ENCODE measurements at places on chromosomes 12 and 14.
A peak's percentile ranks its signal among the peaks of the same experiment; 100 is the strongest.

DNA sequence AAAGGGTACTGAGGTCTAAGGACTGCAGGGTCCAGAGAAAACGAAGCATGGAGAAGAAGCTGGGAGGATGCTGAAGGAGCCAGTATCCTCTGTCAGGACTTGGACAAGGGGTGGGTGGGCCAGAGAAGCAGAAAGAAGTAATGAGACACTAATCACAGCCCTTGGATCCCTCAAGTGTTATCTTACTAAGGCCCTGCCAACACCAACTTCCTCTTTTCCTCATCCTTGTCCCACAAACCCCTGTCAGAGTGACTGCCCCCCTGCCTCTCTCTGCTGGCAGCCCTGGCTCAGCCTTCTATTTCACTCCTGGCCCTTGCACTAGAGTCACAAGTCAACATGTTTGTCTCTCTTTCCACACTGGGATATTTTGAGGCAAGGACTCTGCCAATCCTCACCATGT, 3.8 kb upstream of the ASIC1 start:
- no peak for DNase-seq

- DNase-seq = no peak
Observed at GRCh38 chr12:98126637-98127335, 388.6 kb upstream of the TMPO start.

GRCh38 chr14:93309427-93309966, 23.3 kb downstream of the BTBD7 start:
- no peak for DNase-seq

GRCh38 chr12:131806674-131807073, 21.5 kb upstream of the MMP17 start:
- no peak for DNase-seq

- DNase-seq = no peak
Observed at GRCh38 chr14:42299692-42300091, 693.0 kb downstream of the LRFN5 start.

- no peak for DNase-seq
Observed at GRCh38 chr12:82438356-82438755, 80.0 kb downstream of the METTL25 start.

DNA sequence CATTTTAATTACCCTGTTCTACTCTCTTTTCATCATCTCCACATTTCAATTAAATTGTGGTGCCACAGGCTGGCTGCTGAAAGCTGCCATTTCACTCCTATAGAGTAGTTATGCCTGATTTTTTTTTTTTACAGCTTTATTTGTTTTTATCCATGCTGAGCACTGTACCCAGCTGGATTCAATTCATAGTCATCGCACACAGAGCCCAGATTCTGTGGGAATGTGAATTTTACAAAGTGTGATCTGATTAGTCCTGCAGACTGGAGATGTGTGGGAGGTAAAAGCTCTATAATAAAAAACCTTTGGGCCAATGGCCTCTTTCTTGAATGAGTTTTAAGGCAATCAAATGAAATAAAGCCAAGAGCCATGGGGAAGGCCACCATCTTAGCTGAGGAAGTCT, 190.2 kb downstream of the ANO4 start:
- no peak for DNase-seq

GRCh38 chr12:65953631-65954030, 129.3 kb downstream of the HMGA2 start:
- DNase-seq = no peak

DNA sequence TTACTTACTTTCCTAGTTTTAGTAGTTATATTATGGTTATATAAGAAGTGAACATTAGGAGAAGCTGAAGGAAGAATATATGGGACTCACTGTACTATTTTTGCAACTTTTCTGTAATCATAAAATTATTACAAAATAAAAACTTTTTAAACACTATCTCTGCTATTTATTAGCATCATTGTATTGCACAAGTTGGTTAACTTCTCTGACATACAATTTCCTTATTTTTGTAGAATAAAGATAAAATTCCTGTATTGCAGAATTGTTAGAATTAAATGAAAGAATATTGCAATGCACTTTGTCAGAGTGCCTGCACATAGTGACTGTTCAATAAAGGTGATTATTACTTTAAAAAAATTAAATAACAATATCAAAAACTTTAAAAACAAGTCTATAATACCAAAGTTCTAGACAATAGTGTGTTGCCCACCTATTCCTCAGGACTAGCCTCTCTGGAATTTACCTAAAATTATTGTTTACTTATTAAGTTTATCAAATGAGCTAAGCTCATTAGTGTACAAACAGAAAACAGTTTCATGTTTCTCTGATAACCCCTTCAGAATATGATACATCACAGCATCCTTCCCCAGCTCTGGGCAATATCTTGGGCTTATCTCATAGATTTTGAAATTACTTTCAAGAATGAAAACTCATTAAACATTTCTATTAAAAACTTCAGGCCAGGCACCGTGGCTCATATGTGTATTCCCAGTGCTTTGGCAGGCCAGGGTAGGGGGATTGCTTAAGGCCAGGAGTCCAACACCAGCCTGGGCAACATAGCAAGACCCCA, 77.4 kb upstream of the TMPO start:
- DNase-seq = no peak

GRCh38 chr14:62711351-62712023, 333.8 kb downstream of the KCNH5 start:
- no peak for DNase-seq

GRCh38 chr14:51394384-51394783, 154.3 kb downstream of the TMX1 start:
- no peak for DNase-seq

DNA sequence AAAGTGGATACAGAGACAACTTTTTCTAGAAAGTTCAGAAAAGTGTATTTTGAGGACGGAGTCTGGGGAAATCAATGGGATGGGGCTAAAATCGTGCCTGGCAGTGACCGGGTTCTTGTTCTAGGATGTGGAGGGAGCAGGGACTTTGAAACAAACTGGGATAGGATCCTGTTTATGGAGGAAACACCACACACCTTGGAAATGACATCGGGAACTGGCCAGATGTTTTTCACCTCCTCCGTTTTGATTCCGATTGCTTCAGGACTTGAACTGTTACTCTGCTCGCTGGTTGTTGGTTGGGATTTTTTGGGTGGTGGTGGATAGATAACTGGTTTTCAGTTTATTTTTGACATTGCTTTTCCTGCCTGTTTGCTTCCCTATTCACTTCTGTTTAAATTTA, 506 bp downstream of the EMP1 start:
- DNase-seq = no peak

DNA sequence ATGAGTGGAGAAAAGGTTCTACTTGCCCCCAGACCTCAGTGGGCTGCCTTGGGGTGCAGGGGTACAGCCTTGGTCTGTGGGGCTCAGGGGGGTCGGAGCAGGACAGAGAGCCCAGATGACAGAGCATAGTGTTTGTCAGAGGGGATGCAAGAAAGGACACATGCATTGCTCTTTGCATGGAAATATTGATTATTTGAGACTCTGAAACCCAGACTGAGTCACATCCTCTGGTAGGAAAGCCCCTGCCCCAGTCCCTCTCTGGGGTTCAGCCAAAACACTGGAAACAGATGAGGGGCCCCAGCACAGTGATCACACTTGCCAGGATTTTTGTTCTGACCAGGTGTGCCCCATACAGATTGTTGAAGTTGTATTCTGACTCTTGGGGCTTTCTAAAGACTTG, 1094.4 kb downstream of the BCL11B start:
- peak; percentile 68 for DNase-seq

DNA sequence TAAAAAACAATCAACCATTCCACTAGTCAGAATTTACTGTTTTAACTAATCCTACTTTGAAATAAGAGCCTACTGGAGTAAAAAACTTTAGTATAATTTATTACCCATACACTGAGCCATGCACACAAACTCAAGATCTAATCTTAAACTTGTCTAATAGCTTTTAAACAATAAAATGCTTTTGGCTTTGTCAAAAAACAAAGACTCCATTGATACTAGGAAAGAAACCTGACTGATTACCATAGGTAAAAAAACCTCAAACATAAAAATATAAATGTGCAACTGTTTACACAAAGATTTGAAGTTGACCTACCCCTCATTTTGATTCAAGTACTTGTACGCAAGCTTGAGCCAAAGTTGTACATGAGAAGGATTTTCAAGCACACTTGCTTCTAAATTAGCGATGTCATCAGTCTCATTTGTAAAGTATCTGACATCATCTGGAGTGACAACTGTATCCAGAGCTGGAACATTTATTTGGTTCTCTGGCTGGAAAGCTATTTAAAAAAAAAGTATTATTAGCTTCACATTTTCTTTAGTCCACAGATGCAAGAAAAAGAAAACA, 36.1 kb downstream of the ZFC3H1 start:
- no peak for DNase-seq

DNA sequence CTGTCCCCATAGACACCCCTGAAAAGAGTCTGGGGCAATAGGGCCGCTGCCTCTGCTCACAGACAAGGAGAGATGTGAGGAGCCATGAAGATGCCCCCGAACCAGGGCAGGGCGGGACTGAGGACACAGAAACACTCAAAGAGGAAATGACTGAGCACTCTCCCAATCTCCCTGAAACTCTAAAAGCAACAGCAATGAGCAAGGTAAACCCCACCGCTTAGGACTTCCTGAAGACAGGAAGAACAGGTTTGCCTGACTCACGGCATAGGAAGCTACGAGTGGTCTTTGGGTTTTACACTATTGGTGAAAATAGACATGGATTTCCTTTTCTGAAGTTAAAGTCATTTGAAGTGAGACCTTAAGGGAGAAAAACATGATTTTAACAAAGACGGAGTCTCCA, 32.5 kb downstream of the STX2 start:
- DNase-seq = no peak

DNA sequence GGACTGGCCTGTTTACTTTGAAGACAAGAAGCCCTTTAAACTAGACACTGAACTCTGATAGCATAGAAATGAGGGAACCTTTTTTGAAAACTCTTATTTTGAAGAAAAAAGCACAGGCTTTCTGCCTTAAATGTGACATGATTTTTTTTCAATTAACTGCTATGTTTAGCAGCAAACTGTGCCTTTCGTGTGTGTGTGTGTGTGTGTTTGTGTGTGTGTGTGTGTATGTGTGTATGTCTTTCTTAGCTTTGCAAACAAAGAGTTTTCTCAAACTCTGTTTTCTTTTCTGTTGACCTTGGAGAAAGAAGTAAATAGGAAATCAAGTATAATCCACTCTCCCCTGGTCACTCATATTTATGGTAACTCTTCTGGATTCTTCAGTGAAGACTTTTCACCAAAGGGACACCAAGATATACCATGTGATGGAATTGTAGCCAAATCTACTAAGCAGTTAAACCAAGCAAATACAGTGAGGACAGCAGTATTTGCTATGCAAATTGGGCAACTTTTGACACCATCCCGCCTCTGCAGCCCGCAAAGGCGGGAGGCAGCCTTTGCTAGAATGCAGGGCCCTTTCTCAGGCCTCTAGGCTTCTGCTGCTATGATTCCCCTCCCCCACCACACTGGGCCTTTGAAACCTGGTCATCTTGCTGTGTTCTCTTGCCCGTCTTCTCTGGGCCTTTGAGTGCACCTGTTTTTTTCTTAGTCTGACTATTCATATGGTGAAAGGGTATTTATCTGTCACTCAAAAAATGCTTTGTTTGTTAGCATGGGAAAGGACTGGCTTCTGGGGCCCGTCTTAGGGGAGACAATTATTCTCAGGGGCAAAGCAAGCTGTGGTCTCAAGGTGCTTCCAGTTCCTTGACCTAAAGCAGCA, 107.9 kb downstream of the MYRFL start:
- no peak for DNase-seq

GRCh38 chr12:28610401-28611114, 420.3 kb downstream of the CCDC91 start:
- no peak for DNase-seq

GRCh38 chr12:104094284-104094683, 30.0 kb downstream of the HCFC2 start:
- no peak for DNase-seq

DNA sequence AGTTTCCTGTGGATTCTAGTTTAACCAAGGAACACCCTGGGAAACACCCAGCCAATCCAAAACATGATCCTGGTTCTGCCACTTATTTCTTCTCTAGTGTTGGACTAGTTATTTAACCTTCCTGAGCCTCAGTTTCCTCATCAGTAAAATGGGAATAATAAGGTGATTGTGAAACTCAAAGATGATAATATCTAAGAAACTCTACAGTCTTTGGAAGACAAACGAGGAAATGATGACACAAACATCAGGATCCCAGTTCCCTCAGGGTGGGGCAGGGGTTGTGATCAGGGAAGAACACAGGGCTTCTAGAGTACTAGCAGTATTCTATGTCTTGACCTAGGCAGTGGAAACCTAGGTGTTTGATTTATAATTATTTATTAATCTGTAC, 18.1 kb upstream of the TMEM106C start:
- DNase-seq = no peak

DNA sequence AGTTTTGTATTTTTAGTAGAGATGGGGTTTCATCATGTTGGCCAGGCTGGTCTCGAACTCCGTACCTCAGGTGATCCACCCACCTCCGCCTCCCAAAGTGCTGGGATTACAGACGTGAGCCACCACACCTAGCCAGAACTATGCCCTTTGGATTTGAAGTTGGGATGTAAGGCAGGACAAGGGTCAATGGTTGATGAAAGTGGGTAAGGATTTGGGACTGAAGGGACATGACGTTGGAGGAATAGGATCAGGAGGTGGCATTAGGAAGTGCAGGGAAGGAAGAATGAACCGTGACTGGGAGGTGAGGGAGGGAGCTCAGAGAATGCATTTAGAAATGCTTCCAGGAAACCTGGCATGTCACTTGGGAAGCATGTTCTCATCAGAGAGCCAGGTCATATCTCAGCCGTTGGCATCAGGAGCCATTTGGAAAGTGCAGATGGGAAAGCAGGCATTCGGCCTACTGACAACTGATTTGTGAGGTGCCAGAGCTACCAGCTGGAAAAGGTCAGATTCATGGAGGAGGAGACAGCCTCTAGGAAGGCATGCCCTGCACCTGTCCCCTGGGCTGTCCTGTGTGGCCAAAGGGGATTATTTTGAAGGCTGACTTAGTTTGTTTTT, 2.2 kb downstream of the CRADD start:
- no peak for DNase-seq

DNA sequence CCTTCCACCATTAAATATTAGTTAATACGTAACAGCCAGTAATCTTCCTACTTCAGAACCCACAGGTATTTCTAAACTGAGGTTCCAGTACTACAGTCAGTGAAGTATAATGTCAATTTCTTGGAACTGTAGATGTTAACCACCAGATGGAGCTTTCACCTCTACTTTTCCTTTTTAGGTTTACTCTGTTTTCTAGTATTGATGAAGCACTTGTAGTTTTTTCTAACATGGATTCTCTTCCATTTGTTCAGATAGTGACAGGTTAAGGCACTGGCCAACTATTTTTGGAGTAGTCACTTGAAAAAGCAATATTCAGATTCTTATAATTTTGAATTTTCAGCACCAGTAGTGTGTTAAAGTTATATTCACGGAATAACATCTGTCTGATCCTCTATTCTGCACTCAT, 4.6 kb upstream of the SEC23A start:
- DNase-seq = no peak

DNA sequence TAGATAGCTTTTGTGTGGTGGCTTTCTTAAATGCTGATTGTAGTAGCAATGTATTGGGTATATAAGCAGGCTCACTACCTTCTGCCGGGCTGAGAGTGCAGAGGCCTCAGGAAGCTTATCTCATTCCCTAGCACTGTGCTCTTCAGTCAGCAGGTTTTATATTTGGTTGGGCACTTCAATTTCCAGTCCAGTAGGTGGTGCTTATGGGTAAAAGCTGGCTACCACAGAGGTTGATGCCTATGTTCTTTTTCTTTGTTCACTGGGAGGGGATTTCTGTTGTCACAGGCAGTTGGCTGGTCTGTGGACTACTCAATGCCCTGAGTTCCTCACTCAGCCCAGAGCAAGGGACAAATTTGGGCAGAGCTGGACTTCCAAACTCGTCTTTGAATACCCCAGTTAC, 43.0 kb upstream of the GLIPR1 start:
- DNase-seq = no peak
